ENCODE measurements at places on chromosomes 3 and 15.

GRCh38 chr15:37041042-37041441 lies 59.3 kb downstream of the MEIS2 start:
- no peak for DNase-seq

GRCh38 chr3:158770741-158771350 lies 31.0 kb upstream of the MFSD1 start:
- DNase-seq, result no peak

DNA sequence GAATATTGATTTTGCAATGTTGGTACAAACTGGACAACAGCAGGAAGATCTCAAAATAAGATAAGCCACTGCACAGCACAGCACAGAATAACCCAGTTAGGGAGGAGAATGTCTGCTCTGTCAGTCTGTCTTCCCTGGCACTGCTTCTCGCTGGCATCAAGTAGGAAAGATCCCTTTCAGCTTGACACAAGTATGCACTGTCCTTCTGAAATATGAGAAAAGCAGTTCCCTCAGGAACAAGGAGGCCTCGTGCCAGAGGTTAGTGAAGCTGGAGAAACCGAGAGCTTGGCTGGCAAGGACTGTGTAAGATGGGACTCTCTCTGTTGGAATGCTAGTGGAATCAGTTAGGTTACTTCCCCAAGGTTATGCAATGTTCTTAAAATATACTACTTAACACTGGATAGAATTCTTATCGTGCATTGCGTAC lies 59.1 kb downstream of the FMN1 start:
- no peak for DNase-seq

DNA sequence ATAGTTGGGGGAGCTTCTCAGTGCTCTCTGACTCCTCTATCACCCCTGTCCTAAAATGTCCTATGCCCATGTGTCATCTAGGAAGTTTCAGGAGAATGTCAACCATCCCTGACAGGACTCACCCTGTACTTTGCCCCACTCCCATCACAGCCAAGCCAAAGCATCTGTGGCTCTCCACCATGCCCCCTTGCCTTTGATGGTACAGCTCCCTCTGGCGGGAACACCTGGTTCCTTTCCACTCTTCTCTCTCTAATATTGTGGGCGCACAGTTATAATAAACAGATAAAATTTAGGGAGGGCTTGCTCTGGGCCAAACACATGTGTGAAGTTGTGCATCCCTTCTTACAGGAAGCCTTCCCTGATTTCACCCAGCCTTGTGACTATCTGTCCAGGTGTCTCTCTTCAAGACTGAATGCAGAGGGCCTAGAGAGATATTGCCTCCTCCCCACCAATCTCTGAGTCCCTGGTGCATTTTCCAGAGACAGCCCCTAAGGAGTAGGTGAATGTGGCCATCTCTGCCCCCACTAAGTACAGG lies 62.8 kb downstream of the ISG20 start:
- DNase-seq, result no peak

- DNase-seq, result no peak
These were observed 167.6 kb downstream of the ECT2 start for GRCh38 chr3:172918165-172918564.

- no peak for DNase-seq
These were observed 3.0 kb upstream of the RYK start for GRCh38 chr3:134253475-134254226.

DNA sequence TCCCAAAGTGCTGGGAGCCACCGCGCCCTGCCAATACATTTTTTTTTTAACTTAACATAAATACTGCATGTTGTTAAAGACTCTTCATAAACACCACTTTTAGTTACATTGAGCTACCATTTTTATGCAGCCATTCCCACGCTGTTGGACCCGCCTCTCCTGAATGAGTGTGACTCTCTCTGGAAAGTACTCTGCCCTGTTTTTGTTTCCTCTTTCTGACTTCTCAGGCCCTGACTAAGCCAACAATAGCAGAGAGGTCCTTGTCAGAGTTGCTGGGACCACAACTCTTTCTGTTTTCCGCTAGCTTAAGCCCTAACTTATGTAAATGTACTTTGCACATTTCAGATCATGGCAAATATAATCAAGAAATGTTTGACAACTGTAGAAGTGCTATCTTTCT lies 35.2 kb downstream of the PARP15 start:
- DNase-seq, result no peak

DNA sequence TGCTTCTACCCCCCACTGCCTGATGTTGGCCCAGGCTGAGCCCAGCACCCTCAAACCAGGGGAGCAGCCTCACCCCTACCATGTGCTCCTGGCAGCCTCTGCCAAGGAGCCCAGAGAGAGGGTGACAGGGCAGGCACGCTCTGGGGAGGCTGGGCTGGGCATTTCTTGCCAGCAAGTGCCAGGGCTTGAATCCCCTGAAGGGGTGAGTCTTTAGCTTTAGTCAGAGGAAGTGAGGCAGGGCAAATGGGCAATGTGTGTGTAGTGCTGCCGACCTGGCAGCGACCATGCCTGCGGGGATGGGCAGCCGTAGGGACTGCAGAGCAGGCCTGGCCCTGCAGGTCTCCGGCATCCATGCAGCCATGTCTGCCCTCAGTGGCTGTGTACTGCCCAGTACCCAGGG lies 18.1 kb downstream of the DUSP7 start:
- DNase-seq, result no peak

- DNase-seq, result no peak
These were observed 9.6 kb downstream of the STARD5 start for GRCh38 chr15:81314378-81314777.

GRCh38 chr15:94778840-94779239 lies 547.5 kb downstream of the MCTP2 start:
- DNase-seq, result no peak

GRCh38 chr3:50381383-50381782 lies 22.1 kb upstream of the TMEM115 start:
- DNase-seq, result no peak

DNA sequence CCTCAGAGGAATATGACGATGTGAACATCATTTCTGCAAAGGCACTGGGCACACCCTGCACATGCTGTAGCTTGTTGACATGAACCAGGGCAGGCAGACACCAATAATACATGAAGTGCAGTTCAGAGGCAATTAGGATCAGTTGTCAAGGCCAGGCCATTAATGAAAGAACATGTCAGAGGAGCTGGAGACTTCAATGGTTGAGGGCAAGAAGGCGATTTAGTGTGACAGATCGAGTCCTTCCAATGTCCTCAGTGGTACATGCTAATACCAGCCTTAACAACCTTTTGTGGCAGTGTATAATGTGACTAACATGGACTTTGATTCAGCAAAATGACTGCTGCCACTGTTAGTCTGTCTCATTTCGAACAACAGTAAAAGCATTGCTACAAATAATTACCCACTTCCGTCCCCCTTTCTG lies 205.2 kb upstream of the NANOGP8 start:
- DNase-seq, result no peak

DNA sequence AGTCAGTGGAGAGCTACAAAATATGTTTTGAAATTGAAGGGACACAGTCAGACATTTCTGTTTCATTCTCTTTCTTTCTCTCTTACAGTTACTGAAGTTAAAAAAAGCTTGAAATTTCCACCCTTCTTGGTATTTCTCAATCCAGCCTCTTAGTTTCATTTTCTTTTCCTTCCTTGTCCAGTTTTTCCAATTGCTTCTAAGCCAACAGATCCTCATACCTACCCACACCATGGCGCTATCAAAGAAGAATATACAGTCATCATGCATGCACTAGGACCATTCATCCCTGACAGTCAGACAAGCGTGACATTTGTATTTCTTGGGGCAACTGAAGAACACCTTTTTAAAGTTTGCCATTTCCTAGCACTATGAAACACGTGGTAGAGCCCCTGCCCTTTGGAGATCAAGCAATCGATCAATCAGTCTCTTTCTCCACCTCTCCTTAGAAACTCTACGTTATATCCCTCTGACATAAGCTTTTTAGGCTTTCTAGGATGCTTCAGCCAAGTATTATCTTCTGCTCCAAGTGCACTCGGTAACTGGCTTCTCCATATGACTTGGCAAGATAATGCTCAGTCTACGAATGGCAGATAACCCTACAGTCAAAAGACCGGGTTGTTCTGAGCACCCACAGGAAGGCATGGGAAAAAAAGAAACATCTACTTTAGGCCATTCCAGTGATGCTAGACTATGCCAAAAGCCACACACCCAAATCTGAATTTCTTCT lies 65.4 kb downstream of the FBN1 start:
- DNase-seq, result no peak

- no peak for DNase-seq
These were observed 101.4 kb downstream of the KLHL25 start for GRCh38 chr15:85693277-85693676.

- no peak for DNase-seq
These were observed 6.1 kb downstream of the ATG3 start for GRCh38 chr3:112555535-112556170.

GRCh38 chr3:118181274-118181673 lies 853.4 kb downstream of the IGSF11 start:
- no peak for DNase-seq

- no peak for DNase-seq
These were observed 98.6 kb upstream of the KLF13 start for GRCh38 chr15:31228011-31228484.

DNA sequence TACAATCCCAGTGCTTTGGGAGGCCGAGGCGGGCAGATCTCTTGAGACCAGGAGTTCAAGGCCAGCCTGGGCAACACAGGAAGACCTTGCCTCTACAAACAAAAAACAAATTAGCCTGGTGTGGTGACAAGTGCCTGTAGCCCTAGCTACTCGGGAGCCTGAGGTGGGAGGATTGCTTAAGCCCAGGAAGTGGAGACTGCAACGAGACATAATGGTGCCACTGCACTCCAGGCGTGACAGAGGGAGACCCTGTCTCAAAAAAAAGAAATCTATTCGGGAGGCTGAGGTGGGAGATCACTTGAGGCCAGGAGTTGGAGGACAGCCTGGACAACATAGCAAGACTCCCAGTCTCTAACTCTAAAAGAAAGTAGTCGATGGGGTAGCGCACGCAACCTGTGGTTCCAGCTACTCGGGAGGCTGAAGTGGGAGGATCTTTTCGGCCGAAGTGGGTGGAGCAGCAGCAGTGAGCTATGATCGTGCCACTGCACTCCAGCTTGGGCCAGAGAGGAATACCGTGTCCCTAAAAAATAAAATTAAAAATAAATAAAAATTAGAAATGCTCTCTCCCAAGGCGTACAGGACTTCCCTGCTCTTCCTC lies 775 bp downstream of the C3orf33 start:
- peak; percentile 21 for DNase-seq

DNA sequence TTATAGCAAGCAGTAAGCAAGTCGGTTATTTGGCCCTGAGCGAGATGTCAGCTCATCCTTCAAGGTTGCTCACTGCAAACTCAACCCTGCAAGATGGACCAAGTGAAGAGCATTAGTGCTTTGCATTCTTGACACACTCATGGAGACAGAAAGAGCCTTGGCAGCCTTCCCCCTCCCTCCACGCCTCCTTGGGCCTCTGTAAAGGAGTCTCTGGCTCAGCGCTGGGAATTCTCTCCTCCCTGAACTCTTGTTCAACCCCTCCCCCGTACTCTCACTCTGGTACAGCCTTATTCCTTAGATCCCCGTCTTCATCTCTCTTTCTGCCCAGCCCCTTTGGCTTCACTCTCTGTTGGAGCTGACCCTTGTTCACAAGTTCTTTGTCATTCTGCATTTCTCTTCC lies 2.2 kb upstream of the CX3CR1 start:
- DNase-seq, result no peak

DNA sequence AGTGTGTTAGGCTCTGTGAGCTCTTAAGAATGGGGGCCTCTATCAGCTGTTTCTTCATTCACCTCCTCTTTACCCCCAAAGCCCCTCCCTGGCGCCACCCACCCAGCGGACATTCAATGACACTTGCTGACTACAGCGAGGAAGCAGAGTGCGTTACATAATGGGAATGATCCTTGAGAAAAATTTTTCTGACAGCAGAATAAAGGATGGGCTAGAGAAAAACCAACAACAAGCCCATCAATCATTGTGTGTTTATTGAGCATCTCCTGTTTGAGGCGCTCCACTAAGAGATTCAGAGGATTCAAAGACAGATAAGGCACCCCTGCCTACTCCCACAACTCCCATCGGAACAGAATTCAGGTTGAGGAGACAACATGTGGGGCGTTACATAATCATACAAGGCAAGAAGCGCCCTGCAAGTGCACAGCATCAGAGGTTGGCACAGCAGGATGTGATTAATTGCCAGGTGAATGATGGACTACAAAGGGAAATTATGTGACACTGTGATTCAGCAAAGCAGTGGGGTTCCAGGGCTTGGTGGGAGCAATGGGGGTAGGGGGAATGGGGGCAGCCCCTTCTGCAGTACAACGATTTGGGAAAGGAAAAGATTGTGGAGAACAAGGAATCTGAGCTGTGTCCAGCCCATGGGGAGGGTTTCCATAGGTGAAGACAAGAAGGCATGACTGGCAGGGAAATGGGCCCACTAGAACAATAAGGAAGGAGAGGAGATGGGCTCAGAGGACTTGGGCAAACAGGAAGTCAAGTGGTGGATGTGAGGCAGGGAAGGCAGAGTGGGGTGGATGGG lies 141.3 kb upstream of the ATP2B2 start:
- no peak for DNase-seq

- DNase-seq, result no peak
These were observed 702.0 kb downstream of the GRM7 start for GRCh38 chr3:7562892-7563291.

DNA sequence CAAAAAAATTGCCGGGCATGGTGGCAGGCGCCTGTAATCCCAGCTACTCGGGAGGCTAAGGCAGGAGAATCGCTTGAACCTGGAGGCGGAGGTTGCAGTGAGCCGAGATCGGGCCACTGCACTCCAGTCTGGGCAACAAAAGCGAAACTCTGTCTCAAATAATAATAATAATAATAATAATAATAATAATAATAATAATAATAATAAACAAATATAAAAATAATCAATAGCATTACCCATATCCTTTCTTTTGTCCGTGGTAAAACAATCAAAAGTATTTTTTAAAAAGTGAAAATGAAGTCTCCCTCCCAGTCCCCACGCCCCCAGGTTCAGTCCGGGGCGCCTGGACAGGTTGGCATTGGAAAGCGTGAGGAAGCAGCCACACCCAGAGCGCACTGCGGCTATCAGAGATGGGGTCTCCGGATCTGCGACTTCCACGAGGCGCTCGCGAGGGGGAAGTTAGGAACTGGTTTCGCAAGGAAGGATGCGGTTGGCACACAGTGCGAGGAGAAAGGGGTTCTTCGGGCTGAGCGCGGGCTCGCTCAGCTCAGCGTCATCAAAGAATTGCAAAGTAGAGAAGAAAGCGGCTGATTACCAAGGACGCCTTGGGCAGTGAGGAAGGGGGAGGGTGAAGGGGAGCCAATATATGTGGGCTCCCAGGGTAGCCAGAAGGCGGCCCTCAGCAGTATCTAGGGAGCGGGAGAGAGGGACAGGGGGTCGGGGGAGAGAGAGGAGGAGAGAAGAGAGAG lies 69.5 kb upstream of the EPHB3 start:
- no peak for DNase-seq

- DNase-seq, result no peak
These were observed 193.9 kb upstream of the TPM1 start for GRCh38 chr15:62848632-62849050.

Data from stimulated activated CD8-positive, alpha-beta memory T cell treated with anti-CD3 and anti-CD28 coated beads, Interleukin-7, amount 100 ng/mL, for 4 hours (primary cell).